ENCODE measurements at places on chromosomes 2 and 18. TPM values are rescaled to one million over a fixed set of nuclear protein-coding genes. Genes with fewer than 3 reads are reported as not detected.

GRCh38 chr2:96091711-96092572, 24.4 kb downstream of the ADRA2B start:
- no peak for DNase-seq
- H3K27ac ChIP-seq = no peak overlapping the region
- peaks cover 18% of the 10 kb centered on the region for H3K4me1 ChIP-seq
- no peaks in the 10 kb centered on the region for H3K36me3 ChIP-seq

DNA sequence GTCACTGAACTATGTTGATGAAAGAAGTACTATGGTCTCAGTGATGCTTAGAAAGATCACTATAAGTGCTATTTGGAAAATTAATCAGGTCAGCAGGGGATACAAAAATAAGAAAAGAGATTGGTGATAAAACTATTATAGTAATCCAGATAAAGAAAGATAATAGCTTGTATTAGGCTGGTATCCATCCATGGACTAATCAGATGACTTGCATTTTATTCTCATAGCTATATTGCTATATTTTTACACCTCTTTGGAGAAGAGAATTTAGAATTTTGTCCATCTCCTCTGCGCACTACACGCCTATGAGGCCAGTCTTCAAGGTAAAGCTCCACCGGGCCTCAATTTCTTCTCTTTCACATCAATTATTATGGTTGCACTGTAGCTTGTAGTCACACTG, 635.1 kb upstream of the DDX18 start:
- H3K4me1 ChIP-seq = no peaks in the 10 kb centered on the region
- H3K4me3 ChIP-seq = no peak overlapping the region
- DNase-seq = no peak
- H3K27me3 ChIP-seq = no peaks in the 10 kb centered on the region
- no peak overlapping the region for H3K27ac ChIP-seq

- H3K36me3 ChIP-seq = no peaks in the 10 kb centered on the region
- H3K4me3 ChIP-seq = no peak overlapping the region
- no peak overlapping the region for H3K27ac ChIP-seq
- H3K27me3 ChIP-seq = no peaks in the 10 kb centered on the region
Measured at GRCh38 chr2:156565066-156565710, 129.0 kb downstream of the GPD2 start.

- H3K27me3 ChIP-seq = no peaks in the 10 kb centered on the region
- no peak for DNase-seq
- no peaks in the 10 kb centered on the region for H3K36me3 ChIP-seq
- no peak overlapping the region for H3K27ac ChIP-seq
- H3K4me3 ChIP-seq = no peak overlapping the region
Measured at GRCh38 chr18:76483780-76484179, 11.3 kb downstream of the ZNF516 start.

DNA sequence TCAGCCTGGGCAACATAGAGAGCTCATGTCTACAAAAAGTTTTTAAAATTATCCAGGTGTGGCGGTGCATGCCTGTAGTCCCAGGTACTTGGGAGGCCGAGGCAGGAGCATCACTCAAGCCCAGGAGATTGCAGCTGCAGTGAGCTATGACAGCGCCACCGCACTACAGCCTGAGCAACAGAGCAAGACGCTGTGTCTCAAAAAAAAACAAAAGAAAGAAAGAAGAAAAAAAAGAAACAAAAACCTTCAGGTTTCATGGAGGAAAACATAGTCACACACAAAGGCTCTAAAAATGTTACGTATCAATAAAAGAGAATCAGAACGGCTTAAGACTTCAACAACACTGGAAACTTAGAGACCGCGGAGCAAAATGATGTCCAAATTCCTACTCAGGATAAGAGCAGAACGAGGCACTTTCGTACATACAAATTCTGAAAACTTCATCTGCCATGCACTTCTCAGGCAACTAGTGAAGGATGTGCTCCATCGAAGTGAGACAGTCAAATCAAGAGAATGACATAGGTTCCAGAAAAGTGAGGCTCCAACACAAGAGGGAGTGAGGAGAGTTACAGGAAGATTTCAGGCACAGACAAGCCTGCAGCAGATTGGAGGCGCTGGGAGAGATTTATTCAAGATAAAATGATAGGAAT, 4.4 kb downstream of the HDLBP start:
- H3K36me3 ChIP-seq = no peaks in the 10 kb centered on the region
- no peak overlapping the region for H3K27ac ChIP-seq
- H3K27me3 ChIP-seq = no peaks in the 10 kb centered on the region
- no peaks in the 10 kb centered on the region for H3K4me1 ChIP-seq
- DNase-seq = no peak
- H3K4me3 ChIP-seq = no peak overlapping the region

DNA sequence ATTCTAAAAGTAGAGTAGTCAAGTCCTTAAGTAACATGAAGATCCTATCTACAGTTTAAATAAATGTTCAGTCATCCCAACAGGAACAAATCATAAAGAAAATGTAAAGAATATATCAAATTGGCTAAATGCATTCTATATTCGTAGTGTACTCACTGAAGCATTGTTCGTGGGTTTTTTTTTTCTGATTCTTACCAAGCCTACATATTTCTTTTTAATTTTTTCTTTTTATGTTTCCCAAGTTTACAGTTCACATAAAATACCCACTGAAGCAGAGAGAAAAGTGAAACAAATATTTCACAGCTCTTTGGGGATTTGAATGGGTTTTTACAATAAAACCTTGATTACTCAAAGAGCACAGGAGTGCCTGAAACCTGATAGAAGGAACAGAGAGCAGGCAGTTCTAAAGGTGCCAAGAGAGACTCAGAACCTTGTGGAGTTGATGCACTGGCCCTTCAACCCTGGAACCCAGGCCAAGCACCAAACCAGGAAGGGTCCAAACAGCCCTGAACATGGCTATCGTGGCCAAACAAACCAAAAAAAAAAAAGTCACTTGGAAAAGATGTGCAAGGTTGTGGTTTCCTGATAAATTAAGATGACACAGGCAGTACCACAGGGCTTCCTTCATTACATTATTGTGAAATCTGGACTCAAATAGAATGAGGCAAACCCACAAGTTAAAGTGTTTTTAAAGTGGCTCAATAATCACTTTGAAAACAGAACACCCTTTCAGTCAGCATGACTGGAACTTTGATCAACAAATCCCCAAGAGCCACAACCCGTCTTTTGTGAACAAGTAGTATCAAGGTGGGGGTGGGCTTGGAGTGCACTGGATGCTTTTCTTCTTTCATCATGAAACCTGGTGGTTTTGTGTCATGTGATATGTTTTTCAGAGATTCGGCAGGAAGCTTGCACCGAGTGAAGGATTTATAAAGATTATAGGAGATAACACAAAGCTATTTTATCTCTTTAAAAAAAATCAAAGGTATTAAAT, 245.0 kb upstream of the FN1 start:
- H3K4me1 ChIP-seq = peaks cover 8% of the 10 kb centered on the region
- H3K27me3 ChIP-seq = no peaks in the 10 kb centered on the region
- no peaks in the 10 kb centered on the region for H3K36me3 ChIP-seq
- H3K4me3 ChIP-seq = no peak overlapping the region

- H3K4me1 ChIP-seq = no peaks in the 10 kb centered on the region
- no peak overlapping the region for H3K27ac ChIP-seq
- no peaks in the 10 kb centered on the region for H3K36me3 ChIP-seq
- H3K4me3 ChIP-seq = no peak overlapping the region
- DNase-seq = no peak
- no peaks in the 10 kb centered on the region for H3K27me3 ChIP-seq
Measured at GRCh38 chr18:8229040-8229439, 380.2 kb upstream of the RAB12 start.

DNA sequence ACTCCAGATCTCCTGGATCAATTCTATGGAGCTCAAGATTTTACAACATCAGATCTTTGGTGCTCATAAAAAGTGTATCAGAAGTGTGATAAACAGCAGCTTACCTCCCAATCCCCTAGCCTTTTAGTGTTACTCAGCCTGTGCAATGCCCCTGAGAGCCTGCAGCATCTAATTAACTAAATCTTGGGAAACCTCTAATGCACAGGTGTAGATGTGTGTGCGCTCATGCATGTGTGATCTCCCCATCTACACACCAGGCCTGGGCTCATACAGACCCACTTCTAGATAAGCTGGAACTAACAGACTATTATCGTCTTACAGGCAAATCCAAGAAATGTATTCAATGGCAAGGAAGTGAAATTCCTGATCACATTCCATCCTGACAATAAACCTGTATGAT, 7.5 kb downstream of the SUCLG1 start:
- H3K36me3 ChIP-seq = no peaks in the 10 kb centered on the region
- DNase-seq = no peak
- H3K4me1 ChIP-seq = no peaks in the 10 kb centered on the region
- no peak overlapping the region for H3K4me3 ChIP-seq

GRCh38 chr18:23462876-23463275, 9.8 kb downstream of the RIOK3 start:
- H3K27ac ChIP-seq = no peak overlapping the region
- no peak for DNase-seq
- H3K4me1 ChIP-seq = peaks cover 9% of the 10 kb centered on the region
- no peaks in the 10 kb centered on the region for H3K27me3 ChIP-seq
- H3K4me3 ChIP-seq = no peak overlapping the region

DNA sequence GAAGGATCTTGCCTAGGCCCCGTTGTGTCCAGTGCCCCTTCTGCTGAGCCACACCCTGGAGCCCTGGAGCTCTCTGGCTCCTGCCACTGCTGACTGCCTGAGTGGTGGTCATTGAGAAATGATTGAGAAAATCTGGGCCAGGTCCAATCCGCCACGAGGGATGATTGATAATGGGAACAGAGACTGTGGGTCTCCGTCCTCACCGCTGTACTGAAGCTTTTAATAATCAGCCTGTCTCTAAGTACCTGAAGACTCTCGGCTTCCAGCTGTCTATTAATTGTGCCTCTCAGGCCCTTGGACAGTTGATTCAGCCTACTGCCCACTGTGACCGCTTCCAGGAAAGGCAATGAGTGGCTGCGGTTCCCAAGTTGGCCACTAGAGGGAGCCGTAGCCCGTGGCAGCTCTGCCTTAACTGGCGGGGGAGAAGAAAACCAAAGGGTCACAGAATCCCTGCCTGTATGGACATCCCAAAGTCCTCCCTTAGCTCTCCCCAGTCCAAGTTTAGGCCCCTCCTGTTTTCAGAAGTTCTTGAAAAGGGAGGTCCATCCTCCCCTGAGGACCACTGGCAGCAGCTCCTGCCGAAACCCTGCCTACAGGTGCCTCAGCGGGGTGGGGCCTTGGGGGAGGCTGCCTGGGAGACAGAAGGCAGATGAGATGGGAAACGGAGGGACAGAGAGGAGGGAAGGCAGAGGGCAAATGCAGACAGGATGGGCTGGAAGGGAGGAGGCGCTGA, 213.6 kb downstream of the TNS1 start:
- no peak overlapping the region for H3K27ac ChIP-seq
- H3K4me3 ChIP-seq = no peak overlapping the region
- H3K36me3 ChIP-seq = no peaks in the 10 kb centered on the region
- H3K4me1 ChIP-seq = no peaks in the 10 kb centered on the region
- DNase-seq = peak; percentile 86

DNA sequence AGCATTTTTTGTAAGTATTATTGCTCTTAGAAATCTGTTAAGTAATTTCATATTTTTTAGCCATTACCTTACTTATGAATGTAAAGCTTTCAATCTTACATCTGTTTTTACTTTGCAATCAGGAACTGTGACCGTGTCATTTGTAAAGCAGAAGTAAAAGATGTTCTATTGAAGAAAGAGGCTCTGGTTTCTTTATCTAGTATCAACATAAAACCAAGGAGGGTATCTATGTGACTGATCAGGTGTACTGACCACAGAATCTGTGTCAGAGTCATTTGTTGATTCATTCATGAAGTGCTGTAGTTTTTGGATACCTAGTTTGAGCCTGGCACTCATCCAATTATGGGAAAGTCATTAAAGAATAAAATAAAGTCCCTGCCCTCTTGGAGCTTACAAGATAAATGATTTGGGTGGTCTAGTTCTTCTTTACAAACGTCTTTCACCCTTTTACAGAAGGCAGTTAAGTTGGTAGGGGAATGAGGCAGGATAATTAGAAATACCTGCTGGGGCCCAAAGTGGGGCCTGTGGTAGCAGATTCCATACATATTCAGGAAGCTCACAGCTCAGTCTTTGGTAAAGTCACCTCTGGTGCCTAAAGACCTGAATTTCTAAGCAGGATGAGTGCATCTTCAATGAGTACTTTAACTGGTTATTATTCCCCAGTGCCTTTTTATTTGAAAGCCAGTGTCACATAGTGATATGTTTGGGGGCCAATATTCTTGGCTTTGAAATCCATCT, 260.6 kb upstream of the NT5C1B start:
- H3K27ac ChIP-seq = no peak overlapping the region
- no peaks in the 10 kb centered on the region for H3K4me1 ChIP-seq
- no peak overlapping the region for H3K4me3 ChIP-seq
- no peak for DNase-seq
- no peaks in the 10 kb centered on the region for H3K27me3 ChIP-seq
- H3K36me3 ChIP-seq = no peaks in the 10 kb centered on the region

DNA sequence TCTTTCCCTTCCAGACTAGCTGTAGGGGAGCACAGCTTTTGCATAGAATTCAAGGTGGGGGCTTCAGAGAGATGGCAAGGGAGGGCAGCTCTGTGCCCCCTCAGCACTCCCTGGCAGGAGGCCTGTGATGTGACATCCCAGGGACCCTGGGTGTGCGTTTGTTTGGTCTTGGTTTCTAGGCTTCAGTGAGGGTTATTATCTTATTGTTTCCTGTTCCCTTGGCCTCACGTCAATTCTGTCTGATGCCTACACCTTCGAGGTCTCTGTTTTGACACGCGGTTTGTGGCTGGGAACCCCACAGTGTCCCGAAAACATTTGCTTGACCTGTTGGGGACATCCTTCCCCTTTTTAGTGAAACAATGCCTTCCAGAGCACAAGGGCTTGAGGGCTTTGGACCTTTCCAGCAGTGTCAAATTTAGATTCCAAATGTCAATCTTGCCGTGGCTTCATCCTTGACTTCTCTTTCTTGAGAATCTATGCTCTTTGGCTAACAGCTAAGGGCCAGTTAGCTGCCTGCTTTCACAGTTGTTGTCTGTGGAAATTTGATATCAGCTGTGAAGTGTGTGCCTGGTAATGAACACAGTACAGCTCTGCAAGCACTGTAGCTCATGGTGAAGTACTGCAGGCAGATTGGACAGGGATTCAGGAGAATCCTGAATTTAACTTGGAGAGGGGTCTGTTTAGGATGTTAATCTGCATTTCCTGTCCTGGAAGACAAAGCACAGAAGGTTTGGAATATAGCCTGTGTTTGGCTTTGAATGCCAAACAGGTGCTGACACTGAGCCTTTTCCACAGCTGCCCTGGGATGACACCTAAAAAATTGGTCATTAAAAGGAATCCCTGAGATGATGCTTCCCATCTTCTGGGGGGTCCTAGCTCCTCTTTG, 108.2 kb upstream of the CXCR4 start:
- H3K27me3 ChIP-seq = no peaks in the 10 kb centered on the region
- DNase-seq = no peak
- H3K36me3 ChIP-seq = no peaks in the 10 kb centered on the region
- no peak overlapping the region for H3K27ac ChIP-seq

- H3K27me3 ChIP-seq = no peaks in the 10 kb centered on the region
- no peaks in the 10 kb centered on the region for H3K4me1 ChIP-seq
- peak; percentile 72 for DNase-seq
- no peaks in the 10 kb centered on the region for H3K36me3 ChIP-seq
- H3K4me3 ChIP-seq = no peak overlapping the region
Measured at GRCh38 chr2:224369028-224369632, 32.8 kb downstream of the FAM124B start.

BOLL gene
- total RNA-seq = 0.28 TPM

UGT1A3 gene
- total RNA-seq = not detected

CD8A gene
- 0.07 TPM for total RNA-seq

EVX2 gene
- 0.11 TPM for total RNA-seq

RAB27B gene
- 0.14 TPM for total RNA-seq

CFC1 gene
- total RNA-seq = 48.4 TPM

GATA6 gene
- total RNA-seq = 182 TPM

All from cardiac muscle cell (in vitro differentiated cells and primary cell).